ENCODE measurements at places on chromosomes 1 and 21. TPM values are rescaled to one million over a fixed set of nuclear protein-coding genes. Genes with fewer than 3 reads are reported as not detected.
A peak's percentile ranks its signal among the peaks of the same experiment; 100 is the strongest.

- no peak for DNase-seq
Measured at GRCh38 chr21:29701676-29702075, 238.1 kb downstream of the GRIK1 start.

GRCh38 chr1:37809942-37810341 lies 1.9 kb upstream of the YRDC start:
- DNase-seq: no peak

GRCh38 chr1:72734415-72734814 lies 452.1 kb upstream of the NEGR1 start:
- DNase-seq: no peak

GRCh38 chr1:91883470-91883869 lies 2.5 kb downstream of the TGFBR3 start:
- DNase-seq: no peak

The EIF4G3 gene
- total RNA-seq: 100 TPM

DNA sequence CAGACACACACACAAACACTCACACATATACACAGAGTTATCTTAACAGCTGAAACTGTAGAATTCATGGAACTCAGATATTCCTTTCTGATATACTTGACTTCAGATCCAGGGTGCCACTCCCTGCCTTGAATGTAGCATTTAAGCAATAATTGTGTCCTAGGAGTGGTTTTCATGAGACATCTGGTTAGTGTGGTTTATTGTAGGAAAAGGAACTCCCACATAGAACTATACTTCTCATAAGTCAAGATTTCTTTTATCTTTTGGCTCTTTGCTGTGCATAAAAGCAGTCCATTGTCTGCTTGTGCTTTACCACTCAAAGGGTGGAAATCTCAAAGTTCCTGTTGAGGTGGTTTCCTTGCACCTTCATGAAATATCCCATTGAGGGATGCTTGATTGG lies 272.6 kb upstream of the SGIP1 start:
- no peak for DNase-seq

DNA sequence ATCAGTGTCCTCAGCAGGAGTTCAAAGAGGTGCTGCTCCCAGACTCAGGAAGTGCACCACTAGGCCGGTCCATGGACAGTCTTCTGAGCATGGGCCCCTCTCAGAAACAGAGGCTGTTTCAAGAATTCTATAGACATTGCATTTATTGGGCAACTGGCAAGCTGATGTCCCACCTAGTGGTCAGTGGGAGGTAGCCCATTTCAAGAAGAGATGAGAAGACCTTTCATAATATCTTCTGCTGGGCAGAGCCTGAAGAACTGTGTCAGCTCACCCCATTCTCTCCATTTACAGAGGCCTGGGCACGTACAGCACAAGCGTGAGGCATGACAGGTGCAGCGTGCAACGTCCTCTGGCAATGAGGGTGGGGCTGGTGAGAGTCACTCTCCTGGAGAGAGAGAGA lies 216.0 kb downstream of the DYRK1A start:
- no peak for DNase-seq

DNA sequence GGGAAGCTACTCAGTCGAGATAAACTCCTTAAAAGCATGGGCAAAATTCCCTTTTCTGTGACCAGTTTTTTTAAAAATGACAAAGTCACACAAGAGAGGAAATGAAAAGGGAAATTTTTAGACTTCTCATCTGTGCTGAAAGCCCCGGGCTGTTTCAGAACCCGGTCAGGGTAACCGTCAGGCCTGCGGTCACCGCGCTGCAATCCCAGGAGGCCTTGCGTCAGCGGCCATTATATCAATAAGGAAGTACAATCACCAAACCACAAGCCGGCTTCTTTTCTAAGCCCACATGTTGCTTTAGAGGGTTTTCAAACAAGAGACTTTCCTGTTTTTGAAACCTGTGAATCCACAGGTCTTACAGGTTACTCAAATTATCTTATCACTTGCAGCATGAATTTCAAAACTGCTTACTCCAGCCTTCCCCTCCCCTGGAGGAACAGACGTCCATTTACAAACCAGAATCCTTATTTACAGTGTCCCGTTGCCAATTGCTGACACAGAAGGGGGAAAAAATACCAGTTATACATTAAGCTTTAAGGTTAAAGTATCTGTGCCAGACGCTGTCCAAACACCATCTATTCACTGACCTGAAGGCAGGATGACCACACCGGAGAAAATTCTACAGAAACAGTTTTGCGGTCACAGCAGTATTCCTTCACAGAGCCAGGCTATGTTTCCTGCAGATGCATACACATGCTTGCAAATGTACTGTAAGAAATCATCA lies 165.3 kb downstream of the TOMM20 start:
- DNase-seq: no peak

The ELF3 gene
- total RNA-seq: 0.96 TPM

DNA sequence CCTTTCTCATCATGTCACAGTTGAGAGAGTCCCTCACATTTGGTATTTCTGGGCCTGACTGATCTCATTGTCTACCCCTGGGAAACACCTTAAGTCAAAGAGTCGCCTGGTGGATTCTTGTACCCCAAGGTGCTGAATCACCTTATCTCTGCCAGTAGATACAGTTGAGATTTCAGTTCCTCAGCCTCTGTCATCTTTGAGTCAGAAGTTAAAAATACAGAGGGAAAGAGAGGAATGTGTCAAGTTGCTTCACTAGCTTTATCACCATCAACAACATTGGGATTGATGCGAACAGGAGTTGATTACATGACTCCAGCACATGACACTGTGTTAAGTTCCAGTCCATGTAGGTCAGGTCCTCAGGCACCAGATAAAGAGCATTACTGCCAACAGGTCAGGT lies 513.0 kb downstream of the NUF2 start:
- DNase-seq: no peak

The SH3BGR gene
- total RNA-seq: 1.5 TPM

The ZYG11A gene
- total RNA-seq: 0.59 TPM

GRCh38 chr1:22529901-22530621 lies 33.2 kb upstream of the EPHA8 start:
- no peak for DNase-seq

DNA sequence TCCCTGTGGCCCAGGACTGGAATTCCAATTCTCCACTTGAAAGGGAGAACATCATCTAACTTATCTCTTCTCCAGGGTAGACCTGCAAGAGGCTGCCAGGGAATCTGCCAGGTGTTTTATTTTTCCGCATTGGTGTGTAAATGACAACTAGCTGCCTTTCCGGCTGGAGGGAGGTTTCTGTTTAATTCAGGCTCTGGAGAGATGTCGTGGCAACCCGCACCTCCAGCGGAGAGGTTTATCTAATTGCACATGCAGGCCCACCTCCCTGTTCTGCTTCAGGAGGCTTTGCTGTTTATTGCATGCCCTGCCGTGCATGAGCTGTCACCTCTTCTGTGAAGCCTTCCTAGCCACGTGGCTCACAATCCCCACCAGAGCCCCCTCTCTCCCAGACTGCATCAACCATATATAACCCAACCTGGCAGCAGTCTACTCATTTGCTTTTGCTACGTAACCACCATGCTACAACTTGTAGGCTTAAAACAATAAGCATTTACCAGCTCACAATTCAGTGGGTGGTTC lies 151.6 kb downstream of the C1orf94 start:
- no peak for DNase-seq

GRCh38 chr21:42500736-42501135 lies 4.7 kb upstream of the RSPH1 start:
- DNase-seq: no peak

DNA sequence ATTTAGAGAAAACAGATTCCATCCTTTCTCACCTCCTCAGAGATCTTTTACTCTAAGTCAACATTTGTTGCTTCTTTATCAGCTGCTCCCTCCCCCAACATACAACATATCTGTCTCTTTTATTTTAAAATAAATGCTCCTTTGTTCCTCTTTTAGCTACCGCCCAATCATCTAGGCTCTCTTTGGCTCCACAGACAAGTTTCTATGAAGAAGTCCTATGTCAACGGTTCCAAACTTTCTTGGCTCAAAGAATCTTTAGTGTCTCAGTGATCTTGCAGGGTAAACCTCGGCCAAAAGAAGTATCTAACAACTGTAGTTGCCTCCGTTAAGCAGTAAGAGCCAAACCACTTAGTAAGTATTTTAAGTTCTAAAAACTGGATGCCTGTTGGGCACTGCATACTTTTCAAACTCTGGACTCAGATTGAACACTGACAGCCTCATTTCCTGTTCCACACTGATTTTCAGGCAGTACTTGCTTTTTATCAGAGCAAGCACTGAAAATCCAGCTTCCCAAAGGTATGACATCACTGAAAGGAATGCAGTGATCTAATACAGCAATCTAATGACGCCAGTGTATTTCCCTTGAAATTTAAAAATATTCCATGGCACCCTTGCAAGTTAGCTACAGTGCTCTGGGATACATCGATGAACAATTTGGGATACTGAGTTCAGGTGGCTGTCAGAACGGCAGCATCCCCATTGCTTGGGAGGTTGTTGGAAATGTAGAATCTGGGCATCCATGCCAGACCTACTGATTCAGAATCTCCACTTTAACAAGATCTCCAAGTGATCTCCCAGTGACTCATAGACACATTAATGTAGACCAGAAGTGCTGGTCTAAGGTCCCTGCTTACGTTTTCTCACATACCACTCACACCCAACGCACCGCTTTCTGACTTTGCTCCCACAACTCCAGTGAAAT lies 26.8 kb downstream of the EGLN1 start:
- no peak for DNase-seq

The SMPDL3B gene
- not detected for total RNA-seq

- DNase-seq: peak; percentile 6
Measured at GRCh38 chr1:226656601-226657277, 82.3 kb downstream of the ITPKB start.

DNA sequence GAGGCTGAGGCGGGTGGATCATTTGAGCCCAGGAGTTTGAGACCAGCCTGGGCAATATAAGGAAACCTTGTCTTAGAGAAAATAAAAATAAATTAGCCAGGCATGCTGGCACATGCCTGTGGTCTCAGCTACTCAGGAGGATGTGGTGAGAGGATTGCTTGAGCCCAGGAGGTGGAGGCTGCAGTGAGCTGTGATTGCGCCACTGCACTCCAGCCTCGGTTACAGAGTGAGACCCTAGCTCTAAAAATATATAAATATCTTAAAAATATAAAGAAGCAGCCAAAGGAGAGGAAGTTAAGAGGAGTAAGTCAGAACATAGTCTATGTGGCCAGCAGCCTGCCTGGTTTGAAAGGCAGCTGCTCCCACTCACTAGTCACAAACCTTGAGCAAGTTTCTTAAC lies 4.5 kb upstream of the IL10RB start:
- DNase-seq: no peak

GRCh38 chr1:36703526-36704208 lies 221.0 kb upstream of the CSF3R start:
- peak; percentile 93 for DNase-seq

The CFAP74 gene
- not detected for total RNA-seq

The SYCP1 gene
- total RNA-seq: not detected

DNA sequence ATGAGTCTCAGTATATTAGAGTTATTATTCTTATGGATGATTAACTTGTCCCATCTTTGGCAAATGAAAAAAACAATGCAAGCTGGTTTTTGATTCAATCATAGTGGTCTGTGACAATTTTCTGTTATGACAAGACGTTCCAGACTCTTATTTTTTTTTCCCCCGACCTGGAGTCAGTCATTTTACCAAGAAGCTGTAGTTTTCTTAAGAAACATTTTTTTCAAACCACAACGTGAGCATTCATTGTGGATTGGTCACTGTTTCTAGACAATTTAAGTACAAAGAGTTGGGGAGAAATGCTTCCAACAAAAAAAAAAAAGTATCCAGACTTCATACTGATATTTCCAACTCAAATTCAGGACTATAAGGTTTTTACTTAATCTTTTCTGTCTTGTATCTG lies 8.0 kb upstream of the ANGPTL3 start:
- DNase-seq: no peak

The MRPL24 gene
- 25.1 TPM for total RNA-seq

DNA sequence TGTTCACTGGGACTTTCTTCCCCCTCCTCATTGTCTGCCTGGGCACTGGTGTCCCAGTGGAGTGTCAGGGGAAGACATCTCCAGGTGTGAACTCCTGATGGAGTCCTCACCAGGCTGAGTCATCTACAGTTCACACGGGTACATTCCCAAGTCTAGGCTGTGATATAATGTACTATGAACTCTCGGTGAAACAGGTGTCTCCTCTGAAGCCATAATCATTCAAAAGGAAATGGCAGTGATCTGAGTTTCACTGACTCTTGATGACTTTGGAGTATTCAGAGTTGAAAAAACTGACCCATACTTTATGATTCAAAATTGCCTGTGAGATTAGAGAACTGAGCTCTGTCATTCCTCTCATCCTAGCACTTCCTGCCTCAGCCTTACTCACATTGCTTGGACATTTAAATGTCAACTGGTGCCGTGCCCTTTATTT lies 9.1 kb downstream of the LAMC2 start:
- no peak for DNase-seq

DNA sequence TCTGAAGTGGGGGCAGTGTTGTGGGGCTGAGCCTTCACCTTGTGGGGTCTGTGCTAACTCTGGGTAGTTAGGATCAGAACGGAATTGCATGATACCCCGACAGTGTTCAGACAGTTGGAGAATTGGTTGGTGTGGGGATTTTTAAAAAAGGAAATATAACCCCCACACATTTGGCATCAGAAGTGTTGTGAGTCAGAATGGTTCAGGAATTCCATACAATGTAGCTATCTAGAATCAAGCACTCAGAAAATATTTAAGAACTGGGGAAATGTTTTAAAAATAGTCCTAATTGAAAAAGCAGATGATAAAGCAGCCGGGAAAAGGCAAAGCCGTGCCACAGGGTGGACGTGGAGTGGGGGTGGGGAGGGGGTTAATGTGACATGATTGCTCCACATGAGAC lies 6.5 kb upstream of the S100A7 start:
- DNase-seq: no peak

DNA sequence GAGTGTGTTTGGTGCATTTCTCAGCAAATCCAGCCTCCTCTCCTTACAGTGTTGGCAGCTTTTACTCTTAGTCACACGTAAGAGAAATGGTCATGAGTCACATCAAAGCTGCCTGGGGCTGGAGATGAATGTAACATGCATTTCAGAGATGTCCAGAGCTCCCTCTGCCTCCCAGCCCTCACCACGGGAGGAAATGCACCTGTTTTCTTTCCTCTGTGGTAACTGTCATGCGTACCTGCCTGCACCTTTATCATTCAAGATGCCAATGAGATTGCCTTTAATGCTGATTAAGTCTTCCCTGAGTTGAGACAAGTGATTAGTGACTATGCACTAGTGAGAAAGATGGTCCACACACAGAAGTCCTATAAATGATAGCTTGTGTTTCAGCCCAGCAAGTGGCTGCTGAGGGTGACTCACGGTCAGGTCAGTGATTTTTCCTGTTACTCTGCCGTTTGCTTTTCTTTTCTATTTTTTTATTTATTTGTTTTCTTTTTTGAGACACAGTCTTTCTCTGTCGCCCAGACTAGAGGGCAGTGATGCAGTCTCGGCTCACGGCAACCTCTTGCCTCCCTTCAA lies 277.3 kb upstream of the FMN2 start:
- no peak for DNase-seq

The LPGAT1 gene
- 73.2 TPM for total RNA-seq

The DISP3 gene
- total RNA-seq: 179 TPM

DNA sequence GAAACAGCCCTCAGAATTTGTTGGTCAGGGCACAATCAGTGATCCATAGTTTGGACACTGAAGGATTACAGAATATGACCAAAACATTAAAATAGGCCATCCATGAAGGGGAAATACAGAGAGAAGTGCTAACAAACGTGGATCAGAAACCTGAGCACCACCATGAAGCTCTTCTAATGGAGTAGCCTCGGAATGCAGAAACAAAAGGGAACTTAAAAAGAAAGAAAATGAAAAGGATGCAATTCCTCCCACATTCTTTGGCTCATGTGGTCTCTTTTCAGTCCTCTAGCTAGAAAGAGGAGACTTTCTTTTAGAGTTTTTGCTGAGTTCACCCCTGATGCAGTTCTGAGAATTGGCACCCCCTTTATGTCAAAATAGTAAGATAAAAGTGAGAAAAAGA lies 989.8 kb upstream of the B3GALT2 start:
- no peak for DNase-seq

GRCh38 chr1:230087717-230088105 lies 20.7 kb downstream of the GALNT2 start:
- no peak for DNase-seq

Data from glutamatergic neuron (in vitro differentiated cells).